ENCODE measurements at places on chromosomes 1 and 21. TPM values are rescaled to one million over a fixed set of nuclear protein-coding genes. Genes with fewer than 3 reads are reported as not detected.

DNA sequence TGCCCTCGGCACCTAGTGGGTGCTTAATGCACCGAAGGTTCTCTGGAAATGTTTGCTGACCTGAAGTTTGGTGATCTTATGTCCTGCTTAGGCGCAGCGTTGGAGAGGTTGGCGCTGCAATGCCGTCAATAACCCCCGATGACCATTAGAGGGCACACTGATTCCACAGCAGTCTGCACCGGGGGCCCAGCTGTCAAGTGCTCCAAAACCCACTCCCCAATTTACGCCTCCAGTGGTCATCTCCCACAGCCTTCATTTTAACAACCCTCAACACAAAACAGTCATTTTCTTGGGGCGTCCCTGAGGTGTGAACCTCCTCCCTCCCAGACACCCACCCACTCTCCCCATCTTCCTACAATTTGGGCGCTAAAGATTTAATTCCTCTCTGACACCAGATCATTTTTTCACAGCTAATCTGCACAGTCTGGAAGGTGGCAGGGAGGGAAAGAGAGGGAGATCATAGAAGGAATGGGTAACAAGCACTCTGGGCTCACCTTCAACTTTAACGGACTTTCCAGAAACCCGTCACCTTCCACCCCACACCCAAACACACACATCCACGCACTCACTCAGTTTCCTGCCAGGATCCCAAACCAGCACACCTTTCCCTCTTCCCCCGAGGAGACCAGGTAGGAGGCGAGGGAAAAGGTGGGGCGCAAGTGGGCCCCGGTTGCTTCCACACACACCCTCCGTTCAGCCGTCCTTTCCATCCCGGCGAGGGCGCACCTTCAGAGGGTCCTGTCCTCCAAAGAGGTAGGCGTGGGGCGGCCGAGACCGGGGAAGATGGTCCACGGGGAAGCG, 570 bp upstream of the NPR1 start:
- no peak for DNase-seq

- no peak for DNase-seq
Observed at GRCh38 chr1:54376430-54377039, 29.7 kb downstream of the SSBP3 start.

The SH2D1B gene
- 0.53 TPM for total RNA-seq

- DNase-seq: no peak
Observed at GRCh38 chr1:172537366-172537765, 4.4 kb downstream of the SUCO start.

- DNase-seq: no peak
Observed at GRCh38 chr1:110538075-110538474, 19.1 kb upstream of the KCNA10 start.

The LTN1 gene
- 35.6 TPM for total RNA-seq

The GPATCH4 gene
- 19.7 TPM for total RNA-seq

DNA sequence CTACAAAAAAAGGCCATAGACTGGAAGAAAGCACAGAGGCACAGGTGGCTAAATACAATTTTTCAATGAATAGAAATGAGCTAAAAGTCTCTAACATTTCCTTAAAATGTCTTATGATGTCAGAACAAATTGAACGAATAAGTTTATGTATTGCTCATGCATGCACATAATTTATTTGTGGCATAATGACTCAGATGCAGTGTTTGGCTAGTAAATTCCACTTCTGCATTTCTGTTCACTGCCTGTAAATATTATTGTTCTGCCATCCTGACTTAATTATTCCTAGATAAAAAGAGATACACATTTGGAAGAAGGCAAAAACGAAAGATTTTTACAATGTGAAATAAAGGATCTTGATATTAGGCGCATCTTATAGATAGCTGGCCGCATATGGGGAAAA, 26.6 kb upstream of the EXO1 start:
- no peak for DNase-seq
